ENCODE measurements at places on chromosomes 2 and 18.

GRCh38 chr2:203669820-203670219 lies 36.6 kb upstream of the CD28 start:
- DNase-seq: peak; percentile 89

GRCh38 chr2:176097820-176098365 lies 1.7 kb upstream of the HOXD12 start:
- no peak for DNase-seq

- DNase-seq: peak; percentile 99
These were observed 48.0 kb downstream of the CDK15 start for GRCh38 chr2:201854221-201854801.

DNA sequence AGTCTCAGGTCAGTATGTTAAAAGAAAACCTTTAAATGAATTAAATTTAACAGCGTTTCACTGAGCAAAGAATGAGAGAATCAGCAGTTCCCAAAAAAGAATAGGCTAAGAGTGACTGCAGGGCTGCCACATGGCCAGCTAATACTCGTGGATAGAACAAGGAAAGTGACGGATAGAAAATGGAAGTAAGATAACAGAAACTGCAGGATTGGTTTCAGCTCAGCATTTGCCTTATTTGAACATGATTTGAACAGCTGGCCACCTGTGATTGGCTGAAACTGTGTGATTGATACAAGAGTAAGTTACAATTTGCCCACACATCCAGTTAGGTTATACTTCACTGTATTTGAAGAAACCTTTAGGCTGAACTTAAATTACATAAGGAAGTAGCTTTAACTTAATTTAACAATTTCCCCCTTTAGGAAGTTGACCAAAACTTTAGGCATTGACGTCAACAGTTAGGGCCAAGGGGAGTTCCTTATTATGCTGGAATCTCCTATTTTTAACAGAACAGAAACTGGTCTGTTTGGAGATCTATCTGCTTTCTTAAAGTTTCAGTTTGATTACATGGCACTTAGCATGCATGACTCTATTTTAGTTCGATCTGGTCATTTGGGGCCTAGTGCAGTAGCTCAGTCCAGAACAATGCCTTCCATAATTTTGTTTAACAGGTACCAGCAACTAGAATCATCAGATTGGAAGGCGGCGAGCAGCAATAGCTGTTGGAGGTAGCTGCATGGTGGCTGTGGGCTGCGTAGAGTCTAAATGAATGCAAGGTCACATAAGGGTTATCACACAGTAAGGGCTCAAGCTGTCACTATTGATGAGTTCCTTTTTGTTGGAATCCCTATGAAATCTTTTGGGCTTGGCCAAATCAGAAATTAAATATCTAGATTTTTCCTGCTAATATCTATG lies 143.4 kb downstream of the TRIM43 start:
- no peak for DNase-seq

DNA sequence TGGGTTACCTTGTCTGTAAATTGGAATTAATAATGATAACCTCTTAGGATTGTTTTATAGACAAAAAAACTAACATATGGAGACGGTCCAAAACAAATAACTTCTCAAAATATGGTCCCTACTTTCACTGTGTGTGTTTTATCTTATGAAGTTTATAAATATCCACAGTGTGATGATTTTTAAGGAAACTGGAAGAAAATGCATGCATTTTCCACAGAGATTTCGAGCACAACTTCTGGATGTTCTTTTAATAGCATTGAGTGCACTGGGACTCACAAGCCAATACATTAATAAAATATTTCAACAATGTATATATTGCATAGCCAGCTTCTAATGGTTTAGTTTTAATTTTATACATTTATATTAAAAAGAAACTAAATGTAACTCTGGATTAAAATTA lies 87.9 kb upstream of the SPHKAP start:
- DNase-seq: no peak

DNA sequence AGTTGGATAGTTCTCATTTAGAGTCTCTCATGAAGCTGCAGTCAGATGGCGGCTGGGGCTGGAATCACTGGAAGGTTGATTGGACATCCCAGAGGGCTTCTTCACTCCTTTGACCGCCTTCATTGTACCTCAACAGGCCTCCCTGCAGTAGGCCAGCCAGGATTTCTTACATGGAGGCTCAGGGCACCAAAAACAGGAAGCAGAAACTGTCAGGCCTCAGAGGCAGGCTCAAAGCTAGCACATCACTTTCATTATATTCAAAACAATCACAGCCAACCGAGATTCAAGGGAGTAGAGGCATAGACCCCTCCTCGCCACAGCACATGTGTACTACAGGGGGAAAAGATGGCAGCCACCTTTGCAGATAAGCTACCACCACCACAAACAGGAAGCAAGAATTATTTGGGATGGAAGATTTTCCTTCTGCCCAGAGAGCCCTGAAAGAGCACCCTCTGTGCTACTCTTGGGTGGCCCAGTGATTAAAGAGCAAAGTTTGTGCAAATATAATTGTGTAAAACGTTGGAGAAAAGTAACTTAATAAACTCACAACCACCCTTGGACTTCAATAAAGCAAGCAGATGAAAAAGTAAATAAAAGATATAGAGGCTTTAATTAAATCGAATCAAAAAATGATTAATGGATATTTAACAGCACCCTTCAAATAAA lies 155.3 kb downstream of the GFPT1 start:
- no peak for DNase-seq

DNA sequence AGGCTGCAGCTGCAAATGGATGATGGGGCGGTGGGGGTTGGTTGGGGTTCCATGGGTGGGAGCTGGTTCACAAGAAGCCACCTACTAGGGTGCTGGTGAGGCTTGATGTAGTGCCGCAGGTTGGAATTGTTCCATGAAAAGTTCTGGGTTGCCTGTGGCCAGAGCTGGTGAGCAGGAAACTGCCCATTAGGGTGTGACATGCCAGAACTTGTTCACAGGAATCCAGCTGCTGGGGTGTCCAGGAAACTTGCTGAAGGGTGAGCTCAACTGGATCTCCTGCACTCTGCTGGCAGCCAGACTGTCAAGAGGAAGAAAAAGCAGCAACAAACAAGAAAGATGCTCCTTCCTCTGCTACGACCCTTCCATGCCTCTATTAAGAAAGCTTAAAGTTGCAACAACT lies 48.8 kb downstream of the MAP3K20 start:
- peak; percentile 21 for DNase-seq

GRCh38 chr2:88451811-88452564 lies 505 bp downstream of the FOXI3 start:
- no peak for DNase-seq

DNA sequence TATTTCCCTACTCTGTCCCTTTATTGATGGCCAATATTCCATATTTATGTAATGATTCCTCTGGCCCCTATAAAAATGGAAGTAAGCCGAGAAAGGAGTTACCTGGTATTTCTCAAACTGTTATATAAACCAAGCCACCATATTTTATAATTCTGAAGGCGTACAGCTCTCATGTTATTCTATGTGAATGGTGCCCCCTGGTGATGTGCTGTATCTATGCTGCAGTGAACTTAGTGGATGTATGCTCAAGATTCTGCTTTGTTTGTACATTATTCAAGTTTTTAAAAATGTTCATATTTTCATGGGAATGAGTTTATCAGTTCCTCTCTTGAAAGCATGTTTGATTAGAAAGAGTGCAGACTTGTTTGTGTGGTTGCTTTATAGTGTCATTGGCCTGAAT lies 194.5 kb upstream of the LRRTM1 start:
- DNase-seq: peak; percentile 31

GRCh38 chr18:35174093-35174731 lies 66.6 kb upstream of the ZNF397 start:
- DNase-seq: no peak

DNA sequence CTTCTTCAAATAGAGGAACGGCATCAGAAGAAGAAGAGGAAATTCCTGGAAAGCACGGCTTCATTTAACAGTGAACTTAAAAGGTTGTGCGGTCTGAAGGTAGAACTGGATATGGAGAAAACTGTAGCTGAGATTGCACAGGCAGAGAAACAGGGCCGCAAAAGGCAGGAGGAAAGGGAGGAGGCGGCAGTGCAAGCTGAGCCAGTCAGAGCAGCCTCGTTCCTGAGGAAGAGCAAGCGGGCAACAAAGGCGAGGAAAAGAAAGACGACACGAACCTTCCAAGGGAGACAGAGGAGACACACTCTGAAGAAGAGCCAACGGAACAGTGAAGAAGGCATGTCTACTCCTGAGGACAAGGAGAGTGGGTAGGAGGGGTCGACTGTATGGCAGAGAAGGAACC lies 22.6 kb upstream of the GAREM2 start:
- DNase-seq: no peak

GRCh38 chr2:192885569-192886160 lies 690.9 kb upstream of the TMEFF2 start:
- no peak for DNase-seq

DNA sequence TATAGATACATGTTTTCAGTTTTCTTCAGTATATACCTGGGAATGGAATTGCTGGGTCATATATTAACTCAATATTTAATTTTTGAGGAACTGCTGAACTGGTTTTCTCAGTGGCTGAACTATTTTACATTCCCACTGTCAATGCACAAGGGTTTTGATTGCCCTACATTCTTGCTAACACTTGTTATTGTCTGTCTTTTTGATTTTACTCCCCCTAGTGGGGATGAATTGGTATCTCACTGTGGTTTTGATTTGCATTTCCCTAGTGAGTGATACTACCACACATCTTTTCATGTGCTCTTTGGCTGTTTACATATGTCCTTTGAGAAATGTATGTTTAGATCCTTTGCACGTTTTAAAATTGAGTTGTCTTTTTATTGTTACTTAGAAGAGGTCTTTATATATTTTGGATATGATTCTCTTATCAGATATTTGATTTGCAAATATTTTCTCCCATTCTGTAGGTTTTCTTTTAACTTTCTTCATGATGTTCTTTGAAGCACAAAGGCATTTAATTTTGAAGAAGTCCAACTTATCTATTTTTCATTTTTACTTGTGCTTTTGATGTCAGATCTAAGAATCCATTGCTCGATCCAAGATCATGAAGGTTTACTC lies 36.2 kb downstream of the ASB1 start:
- no peak for DNase-seq

GRCh38 chr2:2619995-2620394 lies 288.9 kb upstream of the MYT1L start:
- DNase-seq: no peak

DNA sequence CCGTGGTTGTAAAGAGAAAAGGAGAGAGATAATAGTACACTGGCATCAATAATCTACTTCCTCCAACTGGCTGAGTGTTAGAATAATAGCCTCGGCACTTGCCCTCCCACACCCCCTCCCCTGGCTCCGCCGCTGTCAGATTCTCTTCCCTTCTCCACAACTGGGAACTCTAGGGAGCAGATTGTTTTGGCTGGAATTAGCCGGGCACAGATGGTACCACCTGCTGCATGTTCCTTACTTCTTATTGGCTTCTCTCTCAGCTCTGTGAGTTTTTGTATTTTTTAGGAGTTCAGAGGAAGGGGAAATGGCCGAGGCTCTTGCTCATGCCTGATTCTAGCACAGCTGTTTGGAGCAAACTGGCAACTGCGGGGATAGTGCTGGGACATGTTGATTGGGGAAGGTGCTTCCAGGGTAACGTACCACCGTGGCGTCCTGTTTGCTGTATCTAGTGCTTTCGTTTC lies 140.0 kb downstream of the ZEB2 start:
- DNase-seq: no peak

GRCh38 chr2:556485-556884 lies 120.7 kb downstream of the TMEM18 start:
- DNase-seq: no peak

DNA sequence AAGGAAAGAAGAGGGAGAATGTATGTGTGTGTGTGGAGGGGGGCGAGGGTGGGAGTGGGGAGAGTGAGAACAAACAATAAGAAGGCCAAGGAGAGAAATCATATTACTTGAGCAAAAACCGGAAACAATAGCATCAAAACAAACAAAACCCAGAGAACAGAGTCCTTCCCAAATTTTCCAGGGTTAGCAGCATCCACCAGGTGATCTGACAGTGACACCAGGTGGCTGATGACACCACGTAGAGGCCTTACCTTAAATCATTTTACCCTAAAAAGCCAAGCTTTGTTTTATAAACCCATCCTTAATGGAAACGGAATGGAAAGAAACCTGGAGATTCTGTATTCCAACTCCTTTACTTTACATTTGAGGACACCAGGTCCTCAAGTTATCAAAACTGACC lies 42.9 kb downstream of the CDCA7 start:
- no peak for DNase-seq
